Stimulated activated CD4-positive, alpha-beta T cell treated with anti-CD3 and anti-CD28 coated beads, Interleukin-12 subunit alpha, Interleukin-12 subunit beta, amount 100 ng/mL, for 24 hours (primary cell): ENCODE measurements at places on chromosomes 5 and 9.

- no peak for DNase-seq
These were observed 193.3 kb downstream of the PALM2AKAP2 start for GRCh38 chr9:109973336-109973735.

DNA sequence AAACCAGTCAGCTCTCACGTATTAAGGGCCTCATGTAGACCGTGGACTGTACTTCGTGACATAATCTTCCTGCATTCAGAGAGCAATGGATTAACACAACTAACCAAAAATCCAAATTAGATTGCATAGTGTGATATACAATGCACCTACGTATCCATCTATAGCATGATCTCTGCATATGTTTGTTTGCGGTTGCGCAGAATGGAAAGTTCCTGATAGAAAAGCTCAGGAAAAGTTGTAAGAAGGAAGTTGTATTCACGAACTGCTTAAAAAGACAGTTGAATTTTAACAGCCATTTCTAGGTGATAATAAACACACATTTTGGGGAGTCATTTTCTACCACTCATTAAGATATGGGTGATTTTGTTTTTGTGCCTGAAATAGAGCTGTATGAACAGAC lies 869.0 kb downstream of the TLE4 start:
- no peak for DNase-seq

DNA sequence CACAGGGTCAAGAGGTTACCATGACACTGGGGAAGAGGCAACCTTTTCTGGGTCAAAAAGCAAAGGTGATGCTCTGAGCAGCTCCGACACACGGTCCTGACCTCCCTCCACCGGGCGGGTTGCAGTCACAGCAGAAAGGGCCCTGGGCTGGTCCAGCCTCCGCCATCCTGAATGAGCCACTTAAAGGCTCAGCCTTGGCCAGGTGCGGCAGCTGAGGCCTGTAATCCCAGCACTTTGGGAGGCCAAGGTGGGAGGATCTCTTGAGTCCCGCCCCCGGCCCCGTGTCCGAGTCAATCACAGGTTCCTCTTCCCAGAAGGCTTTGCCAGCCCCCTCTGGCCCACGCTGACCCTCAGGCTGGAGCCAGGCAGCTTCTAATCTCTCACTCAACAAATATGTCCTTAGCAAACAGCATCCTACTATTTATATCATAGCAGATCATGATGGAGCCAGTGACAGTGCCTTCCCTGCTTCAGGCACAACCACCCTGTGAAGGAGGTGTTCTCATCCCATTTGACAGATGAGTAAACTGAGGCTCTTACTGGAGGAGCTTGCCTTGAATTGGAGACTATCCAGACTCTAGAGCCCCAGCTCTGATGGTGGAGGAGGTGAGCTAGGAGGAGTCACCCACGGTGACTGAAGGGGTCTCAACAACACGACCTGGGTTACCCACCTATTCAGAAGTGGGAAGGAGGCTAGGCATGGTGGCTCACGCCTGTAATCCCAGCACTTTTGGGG lies 79.1 kb downstream of the LRSAM1 start:
- no peak for DNase-seq

- DNase-seq: no peak
These were observed 142.6 kb downstream of the FAM114A2 start for GRCh38 chr5:153896117-153896516.

DNA sequence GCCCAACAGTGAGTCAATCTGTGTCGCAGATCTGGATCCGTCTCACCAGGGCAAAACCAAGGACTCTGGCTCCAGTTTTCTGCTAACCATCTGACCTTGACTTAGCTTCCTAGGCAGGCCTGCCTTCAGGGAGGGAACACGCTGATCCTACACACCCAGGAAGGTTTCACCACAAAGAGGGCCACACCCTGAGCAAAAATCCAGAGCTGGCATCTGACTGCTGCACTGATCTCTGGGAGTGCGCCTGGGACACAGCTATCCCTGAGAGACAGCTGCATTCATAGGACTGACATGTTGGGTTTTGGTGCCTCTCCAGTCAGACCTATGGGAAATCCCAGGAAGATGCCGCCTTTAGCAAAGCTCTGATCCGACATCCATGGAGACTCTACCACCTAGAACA lies 47.5 kb downstream of the CDK5RAP2 start:
- no peak for DNase-seq

- no peak for DNase-seq
These were observed 204.9 kb upstream of the TARS1 start for GRCh38 chr5:33235824-33236223.

DNA sequence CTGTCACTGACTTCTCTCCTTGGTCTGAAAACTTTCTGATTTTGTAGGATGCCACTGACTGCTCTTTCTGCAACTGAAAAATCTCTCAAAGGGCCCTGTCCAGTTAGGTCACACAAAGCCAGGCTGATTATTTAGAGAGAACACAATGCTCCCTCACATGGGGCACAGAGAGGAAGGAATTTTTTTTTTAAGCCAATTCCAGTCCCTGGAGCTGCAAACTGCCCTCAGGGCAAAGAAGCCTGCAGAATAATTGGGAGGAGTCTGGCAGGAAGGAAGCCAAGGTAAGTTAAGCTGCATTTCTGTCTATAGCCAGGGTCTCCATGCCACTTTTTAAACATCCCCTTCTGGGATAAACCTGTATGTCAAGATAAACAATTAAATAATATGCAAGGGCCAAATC lies 305.5 kb downstream of the ZSWIM6 start:
- DNase-seq: no peak

DNA sequence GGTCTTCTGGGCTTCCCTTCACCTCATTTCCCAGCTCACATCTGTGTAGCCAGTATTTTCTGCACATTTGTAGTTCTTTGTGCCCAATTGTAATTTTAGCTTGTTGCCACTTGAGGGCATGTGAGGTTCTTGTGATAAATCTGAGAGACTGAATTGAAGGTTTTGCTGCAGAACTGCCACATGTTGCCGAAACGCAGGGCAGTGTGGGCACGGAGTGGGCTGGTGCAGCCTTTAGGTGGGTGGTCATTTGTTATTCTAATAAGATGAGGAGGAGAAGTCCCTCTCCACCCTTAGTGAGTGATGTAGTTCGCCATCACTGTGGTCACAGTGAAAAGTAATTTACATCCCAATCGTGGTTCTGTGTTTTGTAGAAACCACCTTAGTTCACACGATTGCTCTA lies 21.2 kb downstream of the OTULIN start:
- DNase-seq: no peak

DNA sequence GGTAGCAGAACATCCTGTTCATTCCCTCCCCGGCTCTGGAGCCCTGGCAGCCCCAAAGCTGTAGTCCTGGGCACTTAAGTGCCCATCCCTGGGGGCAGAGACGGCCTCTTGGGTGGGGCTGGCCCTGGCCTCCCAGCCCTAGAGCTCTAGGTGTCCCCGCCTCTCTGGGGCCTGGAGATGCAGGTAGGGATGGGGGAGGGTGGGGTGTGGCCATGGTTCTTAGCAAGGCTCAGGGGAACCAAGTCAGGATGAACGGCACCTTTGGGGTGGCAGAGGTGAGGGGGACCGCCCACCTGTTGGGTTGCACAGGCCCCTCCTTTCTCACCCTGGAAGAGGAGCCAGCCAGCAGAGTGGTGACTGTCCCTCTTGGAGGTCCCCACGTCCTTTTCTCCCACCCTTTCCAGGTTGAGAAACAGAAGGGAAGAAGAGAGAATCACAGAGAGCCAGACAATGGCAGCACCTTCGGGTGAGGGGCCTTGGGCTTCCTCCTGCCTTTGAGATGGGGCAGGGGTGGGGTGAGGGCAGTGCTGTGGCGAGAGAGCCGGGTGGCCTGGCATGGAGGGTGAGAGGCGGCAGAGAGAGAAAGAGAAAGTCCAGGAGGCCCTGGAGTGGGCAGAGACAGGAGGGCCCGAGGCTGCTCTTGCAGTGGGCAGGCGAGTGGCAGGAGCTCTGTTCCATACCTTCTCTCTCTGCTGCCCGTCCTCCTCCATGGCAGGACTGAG lies 2.3 kb downstream of the CRAT start:
- DNase-seq: no peak

DNA sequence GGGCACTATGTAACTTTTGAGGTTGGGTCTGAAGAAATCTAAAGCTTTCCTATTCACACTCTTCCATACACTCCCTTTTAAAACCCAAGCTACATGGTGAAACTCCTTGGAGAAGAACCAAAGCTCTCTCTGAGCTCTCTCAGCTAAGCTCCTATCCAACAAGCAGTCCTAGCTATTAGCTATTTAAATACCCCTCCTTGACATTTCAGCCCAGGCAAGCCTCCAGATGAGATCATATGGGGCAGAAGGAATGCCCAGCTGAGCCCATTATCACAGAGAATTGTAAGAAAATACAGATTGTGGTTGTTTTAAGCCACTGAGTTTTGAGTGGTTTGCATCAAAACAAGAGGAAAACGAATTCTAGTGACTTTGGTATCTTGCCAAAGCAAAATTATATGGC lies 15.2 kb downstream of the HSPB3 start:
- no peak for DNase-seq

GRCh38 chr5:60835554-60835953 lies 8.5 kb downstream of the ELOVL7 start:
- no peak for DNase-seq

DNA sequence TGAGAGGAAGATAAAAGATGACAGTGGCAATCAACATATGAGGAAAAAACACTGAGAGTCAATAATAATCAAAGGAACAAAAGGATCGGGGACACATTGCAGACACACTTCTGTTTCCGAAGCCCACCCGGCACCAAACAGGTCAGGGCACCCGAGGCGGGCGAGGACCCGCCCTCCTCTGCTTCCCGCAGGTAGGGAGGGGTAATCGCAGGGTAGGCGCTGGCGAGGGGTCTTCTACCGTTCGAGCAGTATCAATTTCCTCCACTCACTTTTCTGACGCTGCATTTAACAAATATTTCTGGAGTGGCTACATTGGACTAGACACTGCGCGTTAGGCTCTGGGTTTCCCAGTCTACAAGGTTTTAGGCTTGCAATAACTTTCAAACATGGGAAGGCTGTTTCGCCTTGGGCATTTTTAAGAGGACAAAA lies 1.3 kb downstream of the TXN start:
- DNase-seq: no peak

DNA sequence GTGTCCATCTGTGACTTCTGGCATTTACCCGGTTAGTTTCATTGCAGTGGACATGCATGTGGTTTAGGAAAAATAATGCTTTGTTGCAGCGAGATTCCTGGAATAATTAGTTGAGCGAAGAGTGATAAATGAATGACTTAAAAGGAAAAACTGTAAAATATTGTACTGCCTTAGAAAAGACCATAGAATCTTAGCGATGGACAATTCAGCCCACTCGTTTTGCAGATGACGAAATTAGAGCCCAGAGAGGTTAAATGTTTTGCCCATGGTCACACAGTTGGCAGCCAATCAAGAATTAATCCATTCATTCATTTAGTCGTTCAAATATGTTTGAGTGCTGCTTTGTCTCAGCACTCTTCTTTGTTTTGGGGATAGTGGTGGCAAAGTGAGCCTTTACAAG lies 107.9 kb downstream of the ARHGAP26 start:
- no peak for DNase-seq

DNA sequence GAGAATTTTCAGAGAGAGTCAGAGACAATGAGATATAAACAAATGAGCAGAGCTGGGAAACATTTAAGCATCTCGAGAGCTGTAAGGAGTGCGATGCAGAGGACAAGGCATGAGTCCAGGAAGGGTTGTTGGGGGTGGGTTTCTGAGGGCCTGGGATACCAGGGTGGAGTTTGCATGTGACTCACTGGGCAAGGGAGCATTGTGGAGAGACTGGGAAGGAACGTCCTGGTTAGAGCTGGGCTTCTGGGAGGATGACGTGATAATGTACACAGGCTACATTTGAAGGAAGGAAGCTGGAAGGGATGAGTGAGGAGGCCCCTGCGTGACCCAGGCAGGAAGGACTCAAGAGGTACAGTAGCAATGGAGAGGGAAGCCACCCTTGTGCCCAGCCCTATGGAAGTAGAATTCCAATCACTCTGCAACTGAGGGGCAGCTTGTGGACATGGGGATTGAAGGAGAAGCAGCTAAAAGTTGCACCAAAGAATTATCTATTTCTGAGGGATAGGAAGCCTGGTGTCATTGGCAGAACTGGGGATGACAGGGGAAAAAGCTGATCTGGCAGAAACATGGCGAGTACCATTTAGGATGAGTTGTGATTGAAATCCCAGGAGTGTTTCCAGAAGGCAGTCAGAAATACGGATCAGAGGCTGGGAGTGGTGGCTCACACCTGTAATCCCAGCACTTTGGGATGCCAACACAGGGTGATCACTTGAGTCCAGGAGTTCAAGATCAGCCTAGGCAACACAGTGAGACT lies 59.3 kb upstream of the AFAP1L1 start:
- no peak for DNase-seq

- DNase-seq: no peak
These were observed 447.5 kb upstream of the GRIN3A start for GRCh38 chr9:102185962-102186361.

DNA sequence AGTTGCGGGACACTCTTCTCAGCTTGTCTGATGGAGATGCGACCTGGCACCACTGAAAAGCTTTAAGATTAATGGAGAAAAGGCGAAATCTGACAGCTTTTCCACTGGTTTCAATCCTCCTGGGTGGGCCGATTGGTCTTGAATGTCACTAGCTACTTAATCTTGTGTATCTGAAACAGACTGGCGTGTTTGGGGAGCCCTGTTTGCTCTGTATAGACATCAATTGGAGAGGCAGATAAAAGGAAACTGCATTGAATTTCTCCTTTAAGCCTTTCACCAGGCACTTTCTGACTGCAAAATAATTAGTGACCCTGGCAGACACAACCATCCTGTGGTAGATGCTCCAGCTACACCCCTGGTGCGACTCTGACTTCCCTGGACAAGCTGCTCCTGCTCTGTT lies 224.2 kb downstream of the NDUFS4 start:
- no peak for DNase-seq

DNA sequence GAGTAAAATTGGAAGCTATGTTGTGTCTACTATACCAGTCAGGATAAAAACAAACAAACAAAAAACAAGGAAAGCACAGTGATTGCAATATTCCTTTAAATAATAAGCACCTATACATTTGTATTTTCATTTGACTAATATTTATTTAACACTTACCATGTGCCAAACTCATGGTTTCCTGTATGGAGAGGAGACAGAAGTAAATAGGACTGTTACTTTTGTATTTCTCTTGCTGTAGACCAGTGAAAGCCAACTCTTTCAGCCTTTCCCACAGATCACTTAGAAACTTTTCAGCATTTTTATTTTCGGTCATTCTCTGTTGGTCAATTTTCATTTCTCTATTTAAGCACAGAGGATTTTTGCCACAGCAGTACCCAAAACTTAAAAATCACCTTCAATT lies 4.5 kb downstream of the CMYA5 start:
- DNase-seq: no peak
